NCI-H748 treated with DMSO at 0.1 percent for 48 hours (cell line): ENCODE measurements at places on chromosomes 7 and 10.

DNA sequence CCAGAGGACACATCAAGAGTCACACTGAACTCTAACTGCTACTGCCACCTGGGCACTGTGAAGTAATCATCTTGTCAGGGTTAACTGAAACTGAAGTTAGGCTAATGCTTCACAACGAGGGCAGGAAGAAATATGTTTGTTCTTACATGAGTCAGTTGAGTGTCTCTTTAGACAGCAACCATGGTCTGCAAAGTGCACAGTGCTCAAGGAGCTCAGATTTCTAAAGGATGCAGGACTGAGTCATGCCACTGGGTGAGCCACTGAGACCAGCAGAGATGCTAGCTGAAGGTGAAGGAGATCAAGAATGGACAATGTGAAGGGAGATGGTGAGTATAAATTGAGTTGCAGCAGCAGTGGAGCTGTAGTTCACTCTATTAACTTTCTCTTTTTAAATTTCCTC, 76.0 kb upstream of the CTTNBP2 start:
- DNase-seq: no peak

DNA sequence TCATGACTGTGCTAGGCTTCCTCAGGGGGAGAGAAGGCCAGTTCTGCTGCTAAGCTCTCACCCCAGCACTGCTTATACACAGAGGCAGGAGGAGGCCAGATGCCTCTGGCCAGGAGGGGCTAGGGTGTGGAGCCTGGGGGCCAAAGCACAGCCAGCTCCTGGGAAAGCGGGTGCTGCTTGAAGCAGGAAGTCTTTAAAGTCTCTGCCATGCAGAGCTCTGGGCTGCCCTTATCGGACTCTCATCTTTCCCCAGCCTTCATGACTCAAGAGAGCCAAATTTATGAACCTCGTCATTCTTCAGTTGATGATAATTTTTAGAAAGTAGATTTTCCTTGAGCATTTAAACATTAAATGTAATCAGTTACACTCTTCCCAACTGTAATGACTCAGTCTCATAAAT, 11.2 kb upstream of the TSPAN14 start:
- DNase-seq: no peak

GRCh38 chr10:101061624-101062231, at the start of gene KAZALD1:
Gene KAZALD1 (plus strand): TSS chr10:101061989. CDS start chr10:101062593, 604 bp downstream.
- no peak for DNase-seq

- peak; percentile 29 for DNase-seq
Measured at GRCh38 chr7:151168003-151168786, 701 bp upstream of the GBX1 start.

DNA sequence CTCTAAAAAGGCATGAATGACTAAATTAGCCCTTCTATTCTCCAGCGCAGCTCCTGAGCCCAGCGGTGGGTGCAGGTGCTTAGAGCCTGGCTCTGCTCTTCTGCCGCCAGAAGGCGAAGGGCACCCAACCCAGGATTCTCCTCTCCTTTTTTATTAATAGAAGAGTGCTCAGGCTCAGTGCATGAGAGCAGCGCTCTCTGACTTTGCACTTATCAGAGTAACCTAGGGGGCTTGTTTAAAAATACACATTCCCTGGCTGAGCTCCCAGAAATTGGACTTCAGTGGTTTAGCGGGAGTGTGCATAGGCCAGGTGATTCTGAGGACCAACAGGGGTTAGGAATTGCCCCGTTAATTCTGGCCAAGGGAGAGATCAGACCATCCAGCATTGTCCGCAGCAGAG, 1.7 kb upstream of the PFKP start:
- DNase-seq: no peak

GRCh38 chr10:51846856-51847506, 147.6 kb upstream of the CSTF2T start:
- no peak for DNase-seq

DNA sequence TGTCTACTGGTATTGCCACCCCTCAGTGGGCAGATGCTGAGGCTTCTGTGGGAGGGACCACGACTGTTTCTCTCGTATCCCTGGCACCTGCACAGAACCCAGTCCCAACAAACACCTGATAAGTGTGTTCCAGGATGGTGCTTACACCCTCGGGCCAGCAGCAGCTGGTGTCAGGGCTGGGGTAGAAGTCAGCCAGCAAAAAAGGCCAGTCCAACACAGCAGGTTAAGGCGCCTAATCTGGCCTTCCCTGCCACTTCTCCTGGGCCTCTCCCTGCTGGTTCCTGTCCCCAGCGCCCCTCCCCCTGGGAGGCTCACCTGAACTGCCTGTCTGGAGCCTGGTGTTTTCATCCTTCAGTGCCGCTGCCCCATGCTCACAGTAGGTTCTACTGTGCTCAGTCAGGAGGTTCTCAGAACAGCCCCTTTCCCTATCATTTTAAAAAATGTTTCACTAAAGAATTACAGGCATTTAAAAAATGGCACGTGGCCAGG, 20.0 kb downstream of the PODXL start:
- no peak for DNase-seq
